ENCODE measurements at places on chromosomes 3 and 15.

DNA sequence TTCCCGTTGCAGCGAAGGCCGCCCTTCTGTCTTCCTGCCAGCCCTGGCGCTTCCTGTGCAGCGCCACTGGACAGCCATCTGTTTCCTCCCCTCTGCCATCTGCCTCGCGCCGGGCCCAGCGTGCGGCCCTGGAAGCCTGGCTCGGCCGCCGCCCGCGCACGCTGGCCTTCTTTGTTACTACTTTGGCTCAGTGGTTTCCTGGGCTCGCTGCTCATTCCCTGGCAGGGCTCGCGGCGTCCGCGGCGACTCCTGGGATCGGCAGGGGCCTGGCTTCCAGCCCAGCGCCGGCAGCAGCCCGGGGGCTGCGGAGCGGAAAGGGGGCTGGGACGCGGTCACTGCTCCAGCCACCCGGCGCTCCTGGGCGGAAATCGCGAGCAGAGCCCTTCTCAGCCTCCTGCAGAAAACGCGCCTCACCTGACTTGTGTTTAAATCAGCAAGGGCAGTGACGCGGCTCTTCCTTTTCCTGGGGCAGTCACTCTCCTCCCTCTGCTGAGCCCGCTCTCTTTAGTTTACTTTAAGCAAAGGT lies 10.0 kb downstream of the CMTM7 start:
- peak; percentile 85 for DNase-seq

DNA sequence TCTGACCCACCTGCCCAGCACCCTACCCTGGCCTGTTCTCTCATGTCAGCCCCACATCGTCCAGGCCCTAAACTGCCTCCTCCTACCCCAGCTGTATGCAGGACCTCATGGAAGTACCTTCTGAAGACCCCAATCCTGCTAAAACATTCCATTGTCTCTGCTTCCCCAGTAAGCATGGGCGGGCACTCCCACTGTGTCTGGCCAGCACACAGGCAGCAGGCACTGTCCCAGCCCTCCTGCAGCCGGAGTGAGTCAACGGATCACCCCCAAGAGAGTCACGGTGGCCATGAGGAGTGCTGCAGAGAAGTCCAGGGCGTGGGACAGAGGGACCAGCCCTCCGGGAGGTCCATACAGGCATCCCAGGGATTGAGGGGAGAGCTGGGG lies 36.4 kb upstream of the SLCO2A1 start:
- DNase-seq = no peak

GRCh38 chr15:90412356-90413194 lies 24.5 kb downstream of the IQGAP1 start:
- no peak for DNase-seq

- DNase-seq = peak; percentile 42
Measured at GRCh38 chr15:100277087-100277855, 64.5 kb downstream of the ADAMTS17 start.

DNA sequence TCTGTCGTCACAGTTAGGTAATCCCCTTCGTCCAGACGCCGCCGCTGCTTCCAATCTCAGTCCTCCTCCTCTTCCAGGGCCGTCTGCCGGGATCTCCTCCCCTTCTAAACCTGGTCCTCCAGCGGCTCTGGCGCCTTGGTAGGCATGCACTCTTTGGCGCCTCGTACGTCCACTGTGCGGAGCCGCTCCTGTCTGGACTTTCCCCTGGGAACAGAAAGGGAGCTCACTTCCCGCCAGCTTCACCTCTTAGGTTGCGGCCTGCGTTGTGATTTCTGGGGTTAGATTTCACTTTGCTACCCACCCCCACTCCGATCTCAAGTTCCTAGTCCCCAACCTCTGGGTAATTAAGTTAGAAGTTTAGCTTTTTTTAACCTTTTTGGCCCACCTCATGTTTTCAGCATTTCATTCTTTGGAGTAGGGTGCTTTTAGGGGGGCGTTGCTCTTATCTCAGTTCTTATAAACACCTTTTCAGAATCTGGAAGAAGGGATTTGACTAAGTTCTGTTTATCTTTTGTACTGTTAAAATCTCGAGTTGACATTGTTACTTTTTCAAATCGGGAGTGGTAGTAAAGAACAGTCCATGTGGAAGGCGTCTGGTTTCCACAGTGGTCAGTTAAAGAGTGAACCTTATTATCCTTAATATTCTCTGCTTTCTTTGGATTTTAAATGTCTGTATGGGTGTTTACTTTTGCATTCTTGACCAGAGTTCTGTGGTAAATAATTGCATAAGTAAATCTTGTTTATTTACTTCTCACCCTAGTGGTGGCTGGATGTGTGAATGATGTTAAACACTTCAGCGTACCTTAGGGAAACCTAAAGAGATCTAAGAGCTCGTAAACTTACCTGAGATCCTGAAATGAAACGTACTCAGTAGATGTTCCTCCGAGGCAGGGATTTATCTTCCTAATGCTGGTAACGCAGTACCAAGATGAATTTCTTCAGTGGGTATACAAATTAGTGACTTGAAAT lies 611 bp downstream of the CTDSPL2 start:
- DNase-seq = peak; percentile 81

DNA sequence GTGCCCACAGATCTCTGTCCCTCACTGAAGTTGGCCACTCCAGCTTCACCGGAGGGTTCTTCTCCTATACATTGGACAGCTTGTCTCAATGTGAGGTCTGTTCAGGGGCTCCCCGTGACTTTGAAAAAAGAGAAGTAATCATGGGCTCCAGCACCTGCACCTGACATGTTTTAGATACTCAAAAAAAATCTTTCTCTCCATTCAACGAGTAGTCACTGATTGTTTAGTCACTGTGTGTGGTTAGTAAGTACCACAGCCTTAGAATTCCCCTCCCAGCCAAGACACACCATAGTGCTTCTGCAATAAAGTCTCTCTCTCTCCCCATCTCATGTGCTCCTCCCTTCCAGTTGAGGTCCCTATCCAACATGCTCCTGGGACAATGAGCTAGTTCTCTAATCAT lies 18.6 kb downstream of the CCR9 start:
- no peak for DNase-seq

GRCh38 chr3:140834266-140835037 lies 107.2 kb upstream of the SLC25A36 start:
- DNase-seq = no peak

- DNase-seq = peak; percentile 70
Measured at GRCh38 chr3:184345317-184346144, 8.1 kb downstream of the FAM131A start.

DNA sequence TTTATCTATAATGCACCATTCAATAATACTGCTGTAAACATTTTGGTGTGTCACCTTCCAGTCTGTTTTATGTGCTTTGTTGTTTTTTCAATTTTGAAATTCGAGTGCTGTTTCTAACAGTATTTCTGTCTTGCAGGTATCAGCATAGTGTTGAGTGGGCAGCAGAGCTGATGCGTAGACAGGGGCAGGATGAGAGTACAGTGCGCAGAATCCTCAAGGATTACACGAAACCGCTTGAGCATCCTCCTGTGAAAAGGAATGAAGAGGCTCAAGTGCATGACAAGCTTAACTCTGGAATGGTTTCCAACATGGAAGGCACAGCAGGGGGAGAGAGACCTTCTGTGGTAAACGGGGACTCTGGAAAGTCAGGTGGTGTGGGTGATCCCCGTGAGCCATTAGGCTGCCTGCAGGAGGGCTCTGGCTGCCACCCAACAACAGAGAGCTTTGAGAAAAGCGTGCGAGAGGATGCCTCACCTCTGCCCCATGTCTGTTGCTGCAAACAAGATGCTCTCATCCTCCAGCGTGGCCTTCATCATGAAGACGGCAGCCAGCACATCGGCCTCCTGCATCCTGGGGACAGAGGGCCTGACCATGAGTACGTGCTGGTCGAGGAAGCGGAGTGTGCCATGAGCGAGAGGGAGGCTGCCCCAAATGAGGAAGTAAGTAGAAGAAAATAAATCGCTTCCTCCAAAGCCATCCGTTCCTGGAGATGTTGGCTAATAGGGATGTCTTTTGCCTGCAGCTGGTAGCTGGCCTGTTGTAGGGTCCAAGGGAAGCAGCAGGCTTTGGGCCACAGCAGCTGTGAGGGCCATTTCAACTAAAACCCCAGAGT lies 19.1 kb downstream of the TSEN2 start:
- DNase-seq = no peak

DNA sequence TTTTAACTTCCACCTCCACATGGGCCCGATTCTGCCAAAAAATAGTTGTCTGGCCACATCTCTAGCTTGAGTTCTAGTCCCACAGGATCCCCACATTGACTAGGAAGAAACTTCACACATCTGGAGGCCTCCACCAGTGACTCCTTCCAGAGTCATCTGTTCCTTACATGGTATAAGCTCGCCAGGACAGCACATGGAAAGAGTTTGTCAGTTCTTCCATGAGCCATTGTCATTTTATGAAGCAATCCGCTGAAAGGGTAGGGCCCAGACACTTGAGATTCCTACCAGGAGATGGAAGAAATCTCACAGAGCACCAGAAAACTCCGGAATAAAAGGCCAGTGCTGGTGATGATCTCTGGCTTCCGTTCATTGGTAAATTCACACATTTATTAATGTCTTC lies 350.5 kb upstream of the ICE2 start:
- no peak for DNase-seq

- DNase-seq = no peak
Measured at GRCh38 chr3:186442162-186442561, 80.1 kb upstream of the DGKG start.

- no peak for DNase-seq
Measured at GRCh38 chr3:148477375-148477774, 220.3 kb upstream of the AGTR1 start.

DNA sequence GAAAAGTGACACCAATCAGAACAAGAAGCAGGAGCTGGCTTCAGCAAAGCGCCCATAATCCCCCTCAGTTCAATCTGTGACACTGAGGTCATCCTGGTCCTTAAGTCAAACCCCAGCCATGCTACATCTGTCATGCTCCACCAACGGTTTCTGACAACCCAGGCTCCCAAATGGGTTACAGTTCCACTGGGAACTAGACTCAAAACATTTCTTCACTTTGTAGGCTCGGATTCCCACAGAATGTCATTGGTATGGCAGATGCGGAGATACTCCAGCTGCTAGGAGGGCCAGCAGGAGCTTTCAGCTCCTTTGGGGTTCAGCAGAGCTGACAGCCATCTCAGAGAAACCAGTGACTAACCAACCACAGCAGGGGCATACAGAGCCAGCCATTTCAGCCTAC lies 48.9 kb downstream of the SUMF1 start:
- peak; percentile 45 for DNase-seq

DNA sequence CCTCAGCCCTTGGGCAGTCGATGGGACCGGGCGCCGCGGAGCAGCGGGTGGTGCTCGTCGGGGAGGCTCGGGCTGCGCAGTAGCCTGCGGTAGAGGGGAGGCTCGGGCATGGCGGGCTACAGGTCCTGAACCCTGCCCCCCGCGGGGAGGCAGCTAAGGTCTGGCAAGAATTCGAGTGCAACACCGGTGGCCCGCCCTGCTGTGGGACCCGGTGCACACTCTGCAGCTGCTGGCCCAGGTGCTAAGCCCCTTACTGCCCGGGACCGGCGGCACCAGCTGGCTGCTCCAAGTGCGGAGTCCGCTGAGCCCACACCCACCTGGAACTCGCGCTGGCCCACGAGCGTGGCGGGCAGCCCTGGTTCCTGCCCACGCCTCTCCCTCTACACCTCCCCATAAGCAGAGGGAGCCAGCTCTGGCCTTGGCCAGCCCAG lies 377.7 kb upstream of the RBMS3 start:
- no peak for DNase-seq

DNA sequence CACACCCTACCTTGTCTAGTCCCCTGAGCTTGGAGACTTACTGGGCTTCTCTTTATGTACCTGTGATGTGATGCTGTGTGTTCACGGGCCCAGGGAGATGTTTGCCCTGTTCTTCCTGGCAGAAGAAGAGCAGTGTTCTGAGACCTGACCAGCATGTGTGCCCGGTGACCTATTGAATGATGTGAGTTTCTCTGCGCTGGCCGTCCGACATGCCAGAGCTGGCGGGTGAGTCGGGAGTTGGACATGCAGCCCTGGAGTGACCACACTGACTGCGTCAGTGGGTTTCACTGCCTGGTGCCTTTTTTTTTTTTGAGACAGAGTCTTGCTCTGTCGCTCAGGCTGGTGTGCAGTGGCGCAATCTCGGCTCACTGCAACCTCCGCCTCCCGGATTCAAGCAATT lies 42.3 kb downstream of the CGNL1 start:
- DNase-seq = no peak

- DNase-seq = no peak
Measured at GRCh38 chr15:38745126-38745525, 180.5 kb upstream of the RASGRP1 start.

DNA sequence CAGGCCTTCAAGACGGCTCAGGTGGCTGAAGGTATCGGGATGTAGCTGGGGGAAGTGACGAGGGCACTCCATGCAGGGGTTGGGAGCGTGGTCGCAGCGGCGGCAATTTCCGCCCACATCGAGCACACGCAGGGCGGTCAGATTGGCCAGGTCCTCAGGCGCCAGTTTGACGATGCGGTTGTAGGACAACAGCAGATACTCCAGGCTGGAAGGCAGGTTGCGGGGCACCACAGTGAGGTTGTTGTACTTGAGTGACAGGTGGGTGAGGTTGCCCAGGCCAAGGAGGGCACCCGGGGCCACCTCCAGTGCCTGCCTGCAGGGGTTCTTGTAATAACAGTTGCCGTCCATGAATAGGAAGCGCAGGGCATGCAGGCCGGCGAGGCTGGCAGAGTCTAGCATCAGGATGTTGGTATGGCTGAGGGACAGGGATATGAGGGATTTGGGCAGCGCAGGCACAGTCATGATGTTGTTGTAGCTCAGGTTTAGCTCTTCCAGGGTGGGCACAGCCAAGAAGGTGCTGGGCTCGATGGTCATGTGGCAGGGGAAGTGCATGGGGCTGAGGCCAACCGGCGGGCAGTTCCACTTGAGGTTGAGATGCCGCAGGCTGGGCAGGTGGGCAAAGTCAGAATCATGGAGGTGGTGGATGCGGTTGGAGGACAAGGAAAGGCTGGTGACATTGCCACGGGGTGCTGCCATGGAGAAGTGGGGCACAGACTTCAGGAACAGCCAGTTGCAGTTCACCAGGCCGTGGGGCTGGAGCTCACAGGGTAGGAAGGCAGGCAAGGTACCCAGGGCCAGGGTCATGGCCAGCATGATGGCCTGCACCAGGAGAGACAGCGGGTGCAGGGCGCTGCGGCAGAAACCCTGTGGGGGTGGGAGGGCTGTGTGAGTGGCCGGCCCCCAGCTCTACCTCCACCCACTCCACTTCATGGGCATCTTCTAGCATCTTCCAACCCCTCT lies 1.7 kb downstream of the TLR9 start:
- no peak for DNase-seq

DNA sequence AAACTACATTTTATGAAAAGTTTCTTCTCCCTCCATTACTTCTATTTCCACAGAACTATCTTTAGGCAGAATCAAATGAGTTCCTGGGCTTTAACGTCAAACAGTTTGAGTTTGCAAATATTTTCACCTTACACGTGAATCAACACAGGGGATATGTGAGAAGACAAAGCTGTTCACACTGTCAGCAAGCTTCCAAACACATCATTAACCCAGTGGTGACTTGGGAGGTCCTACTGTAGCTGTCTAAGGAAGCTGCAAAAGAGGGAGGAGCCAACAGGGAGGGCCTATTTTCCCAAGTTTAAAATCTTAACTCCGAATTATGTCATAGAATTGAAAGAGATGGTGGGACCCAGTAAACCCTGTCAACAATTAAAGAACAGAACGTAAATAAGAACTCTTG lies 337.8 kb upstream of the DNAJC19 start:
- no peak for DNase-seq
